ENCODE measurements at places on chromosomes 3 and 15. TPM values are rescaled to one million over a fixed set of nuclear protein-coding genes. Genes with fewer than 3 reads are reported as not detected.

DNA sequence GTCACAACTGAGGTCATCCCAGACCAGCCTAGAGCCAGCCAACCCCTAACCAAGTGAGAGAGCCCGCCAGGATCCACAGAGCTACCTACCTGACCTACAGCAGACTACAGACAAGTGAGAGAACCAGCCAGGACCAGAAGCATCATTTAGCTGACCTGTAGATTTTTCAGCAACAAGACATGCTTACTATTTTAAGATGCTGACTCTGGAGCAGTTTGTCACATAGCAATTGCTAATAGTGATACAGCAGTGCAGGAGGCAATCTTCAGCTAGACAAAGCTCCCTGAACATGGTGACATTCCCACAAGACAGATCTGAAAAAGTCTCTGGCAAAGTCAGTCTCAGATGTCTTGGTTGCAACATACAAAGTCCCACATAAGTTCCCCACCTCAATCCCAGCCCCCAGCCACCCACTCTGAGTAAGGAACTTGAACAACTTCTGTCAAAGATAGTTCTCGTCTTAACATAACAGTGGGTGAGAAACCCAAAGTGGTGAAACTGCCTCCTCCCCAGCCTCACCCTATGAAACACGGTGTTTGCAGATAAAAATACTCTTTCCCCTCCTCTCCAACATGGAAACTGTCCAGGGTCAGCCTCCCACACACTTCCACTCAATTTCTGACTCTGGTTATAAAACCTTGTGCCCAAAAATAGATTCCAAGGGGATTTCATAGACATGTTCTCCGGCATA lies 120.3 kb upstream of the SLC6A11 start:
- H3K27ac ChIP-seq, result no peak overlapping the region
- DNase-seq, result no peak
- peaks cover 11% of the 10 kb centered on the region for H3K27me3 ChIP-seq
- no peaks in the 10 kb centered on the region for H3K4me1 ChIP-seq
- H3K4me3 ChIP-seq, result no peak overlapping the region
- no peaks in the 10 kb centered on the region for H3K36me3 ChIP-seq

GRCh38 chr3:43432462-43432861 lies 146.1 kb downstream of the SNRK start:
- H3K27ac ChIP-seq, result no peak overlapping the region
- H3K36me3 ChIP-seq, result peaks cover 12% of the 10 kb centered on the region
- H3K4me3 ChIP-seq, result no peak overlapping the region
- no peak for DNase-seq
- H3K4me1 ChIP-seq, result no peaks in the 10 kb centered on the region
- H3K27me3 ChIP-seq, result no peaks in the 10 kb centered on the region

GRCh38 chr15:70063980-70064379 lies 33.7 kb downstream of the TLE3 start:
- H3K4me1 ChIP-seq, result peaks cover 31% of the 10 kb centered on the region
- H3K36me3 ChIP-seq, result peaks cover 11% of the 10 kb centered on the region
- H3K27ac ChIP-seq, result no peak overlapping the region
- peaks cover 2% of the 10 kb centered on the region for H3K27me3 ChIP-seq
- H3K4me3 ChIP-seq, result no peak overlapping the region
- no peak for DNase-seq

GRCh38 chr3:161508852-161509477 lies 12.4 kb downstream of the OTOL1 start:
- H3K4me1 ChIP-seq, result no peaks in the 10 kb centered on the region
- no peak overlapping the region for H3K27ac ChIP-seq
- peaks cover 6% of the 10 kb centered on the region for H3K36me3 ChIP-seq

GRCh38 chr15:31409171-31409570 lies 82.5 kb downstream of the KLF13 start:
- peaks cover 35% of the 10 kb centered on the region for H3K4me1 ChIP-seq
- H3K27ac ChIP-seq, result no peak overlapping the region
- DNase-seq, result no peak
- peaks cover 3% of the 10 kb centered on the region for H3K27me3 ChIP-seq
- no peak overlapping the region for H3K4me3 ChIP-seq

GRCh38 chr3:51379746-51380455 lies 5.2 kb upstream of the MANF start:
- no peak overlapping the region for H3K27ac ChIP-seq
- no peak overlapping the region for H3K4me3 ChIP-seq
- H3K4me1 ChIP-seq, result peaks cover 13% of the 10 kb centered on the region
- H3K27me3 ChIP-seq, result peaks cover 6% of the 10 kb centered on the region
- no peak for DNase-seq

- peaks cover 56% of the 10 kb centered on the region for H3K4me1 ChIP-seq
- H3K27ac ChIP-seq, result peak overlapping the region; percentile 78
- peaks cover under 1% of the 10 kb centered on the region for H3K27me3 ChIP-seq
- H3K4me3 ChIP-seq, result peak overlapping the region; percentile 66
- peaks cover 8% of the 10 kb centered on the region for H3K36me3 ChIP-seq
Measured at GRCh38 chr15:31606194-31606669, 279.6 kb downstream of the KLF13 start.

GRCh38 chr3:23991683-23992628 lies 46.9 kb downstream of the NR1D2 start:
- H3K27me3 ChIP-seq, result no peaks in the 10 kb centered on the region
- no peaks in the 10 kb centered on the region for H3K36me3 ChIP-seq
- H3K4me3 ChIP-seq, result no peak overlapping the region
- DNase-seq, result peak; percentile 16
- H3K27ac ChIP-seq, result no peak overlapping the region
- H3K4me1 ChIP-seq, result peaks cover 21% of the 10 kb centered on the region

DNA sequence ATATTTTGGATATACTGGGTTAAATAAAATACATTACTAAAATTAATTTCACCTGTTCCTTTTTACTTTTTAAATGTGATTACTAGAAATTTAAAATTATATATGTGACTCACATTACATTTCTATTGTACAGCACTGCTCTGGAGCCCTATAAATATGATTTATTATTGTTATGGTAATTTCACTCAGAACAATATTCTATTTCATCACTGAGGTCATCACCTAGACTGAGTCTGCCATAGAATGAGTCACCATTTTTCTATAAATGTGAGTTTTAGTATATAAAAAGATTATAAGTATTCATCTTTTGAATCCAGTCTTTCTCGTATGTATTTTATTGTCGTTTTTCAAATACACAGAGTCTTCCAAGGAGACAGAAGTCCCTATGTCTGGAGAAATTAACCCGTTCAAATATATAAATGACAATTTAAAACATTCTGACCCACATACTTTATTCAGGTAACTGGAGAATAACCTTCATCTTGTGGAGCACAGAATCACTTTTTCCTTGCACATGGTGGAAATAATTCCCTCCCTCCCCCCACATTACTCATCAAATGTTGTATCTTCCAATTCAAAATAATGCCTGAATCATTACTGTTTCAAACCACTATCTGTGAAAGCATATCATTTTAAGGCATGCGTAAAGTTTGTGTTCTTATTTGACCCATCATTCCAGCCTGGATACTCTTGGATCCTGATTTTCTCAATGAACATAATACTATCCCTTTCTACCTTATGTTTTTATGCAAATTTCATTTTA lies 30.0 kb downstream of the CHST14 start:
- no peak overlapping the region for H3K4me3 ChIP-seq
- H3K27me3 ChIP-seq, result peaks cover 10% of the 10 kb centered on the region
- peaks cover 23% of the 10 kb centered on the region for H3K4me1 ChIP-seq
- DNase-seq, result peak; percentile 33
- no peaks in the 10 kb centered on the region for H3K36me3 ChIP-seq
- no peak overlapping the region for H3K27ac ChIP-seq

DNA sequence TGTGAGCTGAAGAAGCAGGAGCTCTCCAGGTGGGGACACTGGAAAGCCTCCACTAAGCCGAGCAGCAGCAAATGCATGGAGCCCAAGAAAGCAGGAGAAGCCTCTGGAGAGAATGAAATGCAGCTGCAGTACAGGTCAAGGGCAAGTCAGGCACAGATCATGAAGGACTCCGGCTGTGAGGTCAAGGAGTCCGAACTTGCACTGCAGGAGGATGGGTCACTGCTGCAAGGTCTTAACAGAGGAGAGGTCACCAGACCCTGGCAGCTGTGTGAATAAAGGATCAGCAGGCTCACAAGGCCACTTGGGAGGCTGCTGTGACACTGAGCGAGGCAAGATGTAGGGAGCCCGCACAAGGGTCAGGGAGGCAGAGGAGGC lies 24.7 kb upstream of the SLC41A3 start:
- H3K27me3 ChIP-seq, result peaks cover 27% of the 10 kb centered on the region
- no peaks in the 10 kb centered on the region for H3K36me3 ChIP-seq
- no peak overlapping the region for H3K4me3 ChIP-seq
- no peak overlapping the region for H3K27ac ChIP-seq

GRCh38 chr3:149599236-149599635 lies 58.6 kb downstream of the WWTR1 start:
- H3K27ac ChIP-seq, result no peak overlapping the region
- H3K27me3 ChIP-seq, result no peaks in the 10 kb centered on the region
- peaks cover 8% of the 10 kb centered on the region for H3K36me3 ChIP-seq
- no peak for DNase-seq
- H3K4me1 ChIP-seq, result peaks cover 47% of the 10 kb centered on the region
- H3K4me3 ChIP-seq, result no peak overlapping the region

DNA sequence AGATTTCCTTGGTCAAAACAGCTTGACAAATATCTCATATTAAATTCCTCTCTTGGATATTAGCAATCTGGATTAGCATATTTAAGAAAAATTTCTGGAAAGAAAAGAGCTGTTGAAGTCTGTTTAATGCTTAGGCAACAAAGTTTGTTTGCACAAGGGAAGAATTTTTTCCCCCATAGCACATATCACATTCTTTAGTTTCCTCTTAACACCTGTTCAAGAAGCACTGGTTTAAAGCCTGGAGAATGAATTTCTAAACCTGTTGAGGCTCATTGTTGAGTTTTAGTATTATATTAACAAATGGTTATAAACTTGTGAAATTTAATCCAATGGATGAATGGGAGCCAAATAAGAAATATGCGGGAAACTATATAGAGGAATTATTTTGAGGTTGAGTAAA lies 41.5 kb downstream of the NLGN1 start:
- no peak overlapping the region for H3K27ac ChIP-seq
- H3K36me3 ChIP-seq, result no peaks in the 10 kb centered on the region
- H3K4me1 ChIP-seq, result peaks cover 32% of the 10 kb centered on the region
- DNase-seq, result no peak
- H3K27me3 ChIP-seq, result no peaks in the 10 kb centered on the region

GRCh38 chr3:160192310-160193029 lies 32.8 kb upstream of the C3orf80 start:
- H3K36me3 ChIP-seq, result no peaks in the 10 kb centered on the region
- no peak overlapping the region for H3K4me3 ChIP-seq
- no peaks in the 10 kb centered on the region for H3K27me3 ChIP-seq

KCNH8 gene
- not detected for total RNA-seq

SPATA12 gene
- total RNA-seq, result not detected

ATP10A gene
- 33.1 TPM for total RNA-seq

ACTRT3 gene
- 1.9 TPM for total RNA-seq

CIB2 gene
- total RNA-seq, result 1.6 TPM

GOLGA6D gene
- total RNA-seq, result not detected

RARRES1 gene
- total RNA-seq, result 0.57 TPM

Measured in HFFc6 (cell line).